Caudate nucleus (tissue), 63 donors: ENCODE measurements at places on chromosomes 12 and 14.
A peak's percentile ranks its signal among the peaks of the same experiment; 100 is the strongest.

DNA sequence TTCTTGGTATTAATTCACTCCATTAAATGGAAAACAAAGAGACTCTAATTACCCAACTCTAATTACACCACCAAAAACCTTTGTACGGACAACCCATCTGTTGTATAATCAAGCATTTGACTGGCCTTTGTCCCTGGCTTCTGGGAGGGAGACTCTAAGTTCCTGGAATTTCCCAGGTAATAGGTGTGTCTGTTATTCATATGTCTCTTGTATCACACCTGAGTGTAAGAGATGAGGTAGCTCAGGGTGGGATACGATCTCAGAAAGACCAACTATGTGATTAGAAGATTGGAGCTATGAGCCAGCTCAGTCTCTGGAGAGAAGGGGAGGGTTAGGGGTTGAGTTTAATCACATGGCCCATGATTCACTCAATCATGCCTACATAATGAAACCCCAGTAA lies 94.7 kb upstream of the PLXNC1 start:
- DNase-seq, result no peak

DNA sequence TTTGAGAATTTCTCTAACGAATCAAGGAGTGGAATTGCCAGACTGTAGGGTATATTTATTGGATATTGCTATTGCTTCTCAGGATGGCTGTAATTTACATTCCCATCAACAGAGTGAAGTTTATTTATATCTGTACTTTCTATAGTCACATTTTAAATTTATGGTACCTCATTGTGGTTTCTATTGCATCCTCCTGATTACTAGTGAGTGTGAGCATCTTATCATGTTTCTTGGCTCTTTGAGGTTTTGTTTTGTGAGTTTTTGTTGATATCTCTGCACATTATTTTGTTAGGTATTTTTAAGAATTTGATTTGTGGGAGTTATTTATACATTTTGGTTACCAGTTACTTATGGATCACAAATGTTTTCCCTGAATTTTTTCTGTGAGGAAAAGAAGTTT lies 13.9 kb downstream of the DNM1L start:
- no peak for DNase-seq

GRCh38 chr14:55122440-55122986 lies 6.5 kb upstream of the LGALS3 start:
- DNase-seq, result no peak

GRCh38 chr14:76129851-76130576 lies 21.7 kb upstream of the GPATCH2L start:
- peak; percentile 36 for DNase-seq
